Activated CD4-positive, CD25-positive, alpha-beta regulatory T cell treated with anti-CD3 and anti-CD28 coated beads, Interleukin-2, amount 50 U/mL, for 72 hours (primary cell): ENCODE measurements at places on chromosomes 3 and 15.

DNA sequence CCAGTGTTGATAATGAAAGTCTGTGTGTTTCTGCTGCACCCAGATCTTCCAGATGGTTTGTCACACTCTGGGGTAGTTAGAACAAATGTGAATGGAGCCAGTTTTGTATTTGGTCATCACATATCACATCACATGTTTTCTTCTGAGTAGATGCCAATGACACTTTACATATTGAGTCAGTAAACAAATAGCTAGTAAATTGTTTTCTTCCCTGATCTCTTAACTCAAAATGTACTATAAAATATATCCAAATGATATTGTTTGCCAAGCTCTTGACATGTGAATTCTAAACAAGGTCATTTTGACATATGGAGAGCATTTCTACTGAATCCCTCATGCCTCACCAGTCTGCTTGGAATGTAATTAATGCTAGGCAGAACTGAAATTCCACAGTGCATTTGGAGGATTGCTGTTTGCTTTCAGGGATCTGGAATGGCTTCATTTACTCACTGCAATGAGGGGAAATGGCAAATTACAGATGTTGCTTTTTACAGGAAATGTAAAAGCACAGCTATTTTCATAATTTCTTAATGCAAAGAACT lies 45.0 kb downstream of the PDHB start:
- no peak for DNase-seq

DNA sequence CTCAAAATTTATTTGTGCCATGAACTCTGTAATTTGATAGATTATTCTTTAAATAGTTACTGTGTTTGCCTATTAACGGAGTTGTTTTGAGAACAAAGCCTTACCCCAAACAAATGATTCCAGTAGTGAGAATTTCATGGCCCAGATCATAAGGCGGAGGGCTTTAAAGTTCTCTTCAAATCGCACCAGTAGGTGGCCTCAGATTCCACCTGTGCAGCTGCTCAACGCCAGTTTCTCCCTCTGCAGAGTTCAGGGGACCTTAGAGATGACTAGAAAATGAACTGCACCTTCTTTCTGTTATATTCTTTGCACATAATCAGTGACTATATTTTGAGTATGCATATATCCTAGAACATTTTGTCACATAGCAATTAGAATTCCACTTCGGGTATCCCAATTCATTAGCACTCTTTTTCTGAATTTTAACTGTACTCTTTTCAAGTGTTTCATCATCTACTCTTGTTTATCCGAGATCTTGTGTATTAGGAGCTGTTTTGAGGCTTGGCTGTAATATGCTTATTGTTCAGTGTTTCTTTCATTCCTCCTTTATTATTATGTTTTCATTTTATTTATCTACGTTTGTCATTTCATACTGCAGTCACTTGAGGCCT lies 232.6 kb upstream of the CHRM5 start:
- no peak for DNase-seq

- DNase-seq = no peak
Observed at GRCh38 chr3:94548581-94549316, 485.9 kb downstream of the NSUN3 start.

- no peak for DNase-seq
Observed at GRCh38 chr3:127209155-127209839, 16.4 kb downstream of the PRR23E start.

GRCh38 chr3:46293991-46294833 lies 52.0 kb downstream of the CCR3 start:
- DNase-seq = peak; percentile 51

GRCh38 chr3:62812631-62813030 lies 62.6 kb downstream of the CADPS start:
- DNase-seq = no peak

DNA sequence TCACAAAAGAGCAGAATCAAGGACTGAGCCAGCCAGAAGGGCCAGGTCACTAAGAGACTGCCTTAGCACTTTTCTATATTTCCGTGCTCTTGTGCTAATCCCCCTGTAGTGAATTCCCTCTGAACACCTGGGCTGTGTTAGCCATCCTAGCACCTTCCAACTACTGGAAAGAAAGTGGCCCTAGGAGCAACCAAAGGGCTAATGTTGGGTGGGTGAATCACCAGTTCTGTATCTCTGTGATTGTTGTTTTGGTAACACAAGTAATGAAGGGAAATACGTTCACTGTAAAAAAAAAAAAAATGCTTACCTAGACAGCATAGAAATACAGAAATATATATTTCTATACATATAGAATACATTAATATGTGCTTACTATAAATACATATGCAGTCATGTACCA lies 43.9 kb downstream of the PXYLP1 start:
- no peak for DNase-seq

DNA sequence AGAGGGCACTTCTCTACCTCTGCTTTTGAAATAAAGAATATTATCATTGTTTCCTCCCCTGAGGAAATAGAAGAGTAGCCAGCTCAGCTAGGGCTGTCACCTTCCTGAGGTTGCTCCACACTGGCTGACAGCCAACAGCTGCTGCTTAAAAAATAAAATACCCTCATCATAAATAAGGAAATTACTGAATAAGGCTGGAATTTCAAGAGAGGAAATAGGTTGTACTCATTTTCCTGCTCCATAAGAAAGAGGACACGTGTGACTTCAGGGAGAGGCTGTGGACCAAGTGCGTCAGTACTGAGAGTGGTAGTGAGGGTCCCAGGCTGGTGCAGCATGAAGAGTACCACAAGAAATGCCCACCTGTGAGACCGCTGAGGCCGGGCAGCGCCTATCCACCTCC lies 8.1 kb upstream of the C2CD4B start:
- no peak for DNase-seq

DNA sequence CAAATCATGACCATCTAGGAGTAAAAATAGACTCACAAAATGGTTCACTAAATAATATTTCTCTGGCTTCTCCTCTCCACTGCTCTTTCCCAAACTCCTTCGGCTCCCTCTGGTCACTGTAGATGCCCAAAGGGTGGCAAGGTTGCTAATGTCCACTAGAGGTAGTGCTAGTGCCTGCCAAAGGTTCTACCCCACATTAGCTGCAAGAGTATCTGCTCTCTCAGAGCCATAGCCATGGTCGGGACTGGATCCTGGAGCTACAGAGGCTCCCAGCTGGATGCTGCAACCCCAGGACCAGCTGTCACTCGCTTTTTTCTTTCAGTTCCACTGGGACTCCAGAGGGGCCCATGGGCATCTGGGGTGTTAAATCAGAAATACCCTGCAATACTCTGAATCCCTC lies 8.5 kb downstream of the HTR3D start:
- no peak for DNase-seq

DNA sequence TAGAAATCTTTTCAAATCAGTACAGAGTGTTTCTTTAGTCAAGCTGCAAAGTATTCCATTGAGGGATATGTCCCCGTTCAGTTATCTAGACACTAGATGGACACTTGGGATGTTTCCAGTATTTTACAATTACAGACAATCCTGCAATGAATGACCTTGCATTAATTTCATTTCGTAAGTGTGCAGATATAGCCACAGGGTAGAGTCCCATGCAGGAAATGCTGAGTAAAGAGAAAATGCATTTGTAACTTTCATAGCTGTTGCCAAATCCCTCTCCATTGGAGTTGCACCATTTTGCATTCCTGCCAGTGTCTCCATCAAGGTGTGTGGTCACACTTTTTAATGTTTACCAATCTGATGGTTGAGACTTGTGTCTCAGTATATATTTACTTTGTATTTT lies 92.5 kb downstream of the LIPC start:
- DNase-seq = no peak

DNA sequence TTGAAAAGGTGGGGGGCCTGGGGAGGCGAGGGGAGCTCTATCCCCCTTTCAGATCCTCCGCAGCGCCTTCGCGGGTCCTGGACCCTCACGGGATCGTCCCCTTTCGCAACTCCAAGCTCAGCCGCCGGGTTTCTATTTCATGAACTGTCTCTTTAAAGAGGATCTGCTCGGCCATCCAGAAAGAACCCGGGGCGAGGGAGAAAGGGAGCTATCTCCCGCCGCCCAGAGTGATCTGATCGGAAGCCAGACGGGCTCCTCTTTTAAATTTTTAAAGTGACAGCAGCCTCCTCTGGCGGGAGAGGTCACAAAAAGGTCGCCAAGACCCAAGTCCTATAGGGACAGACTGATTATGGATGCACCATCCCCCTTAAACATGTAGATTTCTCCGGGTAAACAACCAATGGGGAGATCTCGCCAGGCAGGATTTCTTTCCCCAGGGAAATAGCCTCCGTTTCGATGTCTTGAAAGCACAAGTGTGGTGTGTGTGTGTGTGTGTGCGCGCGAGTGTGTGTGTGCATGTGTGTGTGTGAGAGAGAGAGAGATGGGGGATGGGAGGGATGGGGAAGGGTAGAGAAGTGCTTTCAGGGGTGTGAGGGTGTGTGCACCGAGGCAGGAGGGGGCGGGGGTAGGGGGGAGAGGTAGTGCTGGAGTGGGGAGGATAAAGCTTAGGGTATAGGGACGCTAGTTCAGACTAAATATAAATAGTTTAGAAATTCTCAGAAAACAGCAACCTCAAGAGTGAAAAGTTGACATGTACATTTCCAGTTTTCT lies 516.1 kb downstream of the MECOM start:
- no peak for DNase-seq

DNA sequence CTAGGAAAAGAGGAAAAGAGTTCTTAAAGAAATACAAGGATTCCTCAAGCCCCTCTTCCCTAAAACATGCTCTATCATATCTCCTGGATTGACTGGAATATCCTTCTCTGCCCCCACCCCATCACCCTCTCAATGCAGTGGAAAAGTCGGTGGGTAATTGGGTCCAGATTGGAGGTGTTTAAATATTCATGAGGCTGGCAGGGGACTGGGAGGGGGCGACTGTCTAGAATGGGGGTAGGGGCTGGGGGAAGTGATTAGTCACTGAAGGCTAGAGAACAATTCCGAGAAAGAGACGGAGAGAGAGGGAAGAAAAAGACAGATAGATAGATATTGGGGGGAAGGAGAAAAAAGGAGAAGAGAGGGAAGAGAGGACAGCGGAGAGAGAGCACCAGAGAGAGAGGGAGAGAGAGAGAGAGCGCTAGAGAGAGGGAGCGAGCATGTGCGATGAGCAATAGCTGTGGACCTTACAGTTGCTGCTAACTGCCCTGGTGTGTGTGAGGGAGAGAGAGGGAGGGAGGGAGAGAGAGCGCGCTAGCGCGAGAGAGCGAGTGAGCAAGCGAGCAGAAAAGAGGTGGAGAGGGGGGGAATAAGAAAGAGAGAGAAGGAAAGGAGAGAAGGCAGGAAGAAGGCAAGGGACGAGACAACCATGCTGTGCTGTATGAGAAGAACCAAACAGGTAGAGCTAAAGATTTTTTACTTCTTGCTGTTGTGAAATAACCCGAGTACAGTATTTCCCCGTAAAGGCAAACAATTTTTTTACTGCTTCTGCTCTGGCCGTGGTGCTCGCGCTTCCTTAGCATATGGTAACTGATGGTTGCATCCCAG lies at the start of gene GAP43:
Gene GAP43 (plus strand): TSS at position 467 of the 825 bp plus-strand sequence. CDS start 180 bp downstream, at position 647.
- DNase-seq = no peak

DNA sequence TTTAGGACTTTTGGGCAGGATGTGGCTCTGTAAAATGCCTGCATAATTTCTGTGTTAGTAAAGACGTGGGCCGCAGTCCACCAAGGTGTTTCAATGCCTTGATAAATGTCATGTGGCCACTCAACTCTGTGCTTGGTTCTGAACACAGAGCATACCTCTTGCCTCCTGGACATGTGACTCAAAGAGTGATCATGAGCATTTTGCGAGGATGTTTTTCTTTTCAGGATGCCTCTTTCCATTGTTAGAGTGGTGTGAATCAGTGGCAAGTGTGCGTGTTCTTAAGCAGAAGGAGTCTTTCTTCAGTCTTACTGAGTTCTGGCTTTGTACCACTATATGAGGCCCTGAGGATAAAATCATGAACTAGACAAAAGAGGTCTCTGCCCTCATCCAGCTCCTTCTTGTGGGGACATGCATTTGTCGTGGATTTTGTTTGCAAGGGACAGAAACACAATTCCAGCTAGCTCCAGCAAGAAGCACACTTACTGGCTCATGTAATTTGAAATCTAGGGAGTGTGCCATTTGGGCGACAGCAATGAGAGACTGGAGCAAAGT lies 363.4 kb downstream of the LRTM1 start:
- DNase-seq = no peak

DNA sequence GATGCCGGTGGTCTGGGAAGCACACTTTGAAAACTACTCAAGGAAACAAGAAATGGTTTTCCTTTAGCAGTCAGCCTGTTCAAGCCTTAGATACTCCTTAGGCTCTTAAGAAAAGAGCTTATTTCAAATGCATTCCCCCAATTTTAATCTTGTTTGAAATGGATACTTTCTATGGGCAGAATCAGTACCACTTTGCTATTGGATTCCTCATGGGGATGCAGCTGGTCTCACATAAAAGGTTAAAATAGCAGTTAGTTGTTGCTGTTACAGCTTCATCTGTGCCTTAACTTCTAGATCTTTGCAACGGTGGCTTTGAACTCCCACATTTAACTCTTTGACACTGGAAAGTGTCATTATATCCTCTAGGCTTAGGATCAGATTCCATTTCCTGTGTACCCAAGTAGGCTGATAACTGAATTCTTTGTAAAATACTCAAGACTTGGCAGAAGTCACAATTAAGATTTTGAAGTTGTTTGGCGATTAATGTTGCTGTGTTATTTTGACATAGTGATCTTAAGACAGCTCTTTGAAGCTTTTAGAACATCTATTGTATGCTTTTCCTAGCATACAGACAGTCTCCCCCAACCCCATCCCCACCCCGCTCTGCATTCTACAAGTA lies 2.2 kb downstream of the THBS1 start:
- DNase-seq = no peak

- no peak for DNase-seq
Observed at GRCh38 chr3:106299300-106300098, 430.7 kb upstream of the CBLB start.

DNA sequence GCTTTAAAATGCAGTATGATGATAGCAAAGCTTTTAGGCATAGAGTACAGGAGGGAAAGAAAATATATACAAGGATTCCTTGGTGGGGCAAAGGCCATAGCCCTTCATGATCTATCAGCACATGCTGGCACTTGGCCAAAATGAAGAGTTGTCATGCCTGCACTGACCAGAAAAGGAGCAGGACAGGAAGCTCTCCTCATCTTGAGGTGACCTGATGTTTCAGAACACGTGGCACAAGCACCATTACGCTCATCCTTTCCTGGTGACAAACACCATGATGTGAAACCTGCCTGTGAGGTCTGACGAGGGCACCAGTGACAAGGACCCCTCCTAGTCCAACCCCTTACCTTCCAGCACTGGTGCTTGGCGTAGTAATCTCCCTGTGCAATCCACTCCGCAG lies 77.9 kb upstream of the DCLK3 start:
- no peak for DNase-seq

DNA sequence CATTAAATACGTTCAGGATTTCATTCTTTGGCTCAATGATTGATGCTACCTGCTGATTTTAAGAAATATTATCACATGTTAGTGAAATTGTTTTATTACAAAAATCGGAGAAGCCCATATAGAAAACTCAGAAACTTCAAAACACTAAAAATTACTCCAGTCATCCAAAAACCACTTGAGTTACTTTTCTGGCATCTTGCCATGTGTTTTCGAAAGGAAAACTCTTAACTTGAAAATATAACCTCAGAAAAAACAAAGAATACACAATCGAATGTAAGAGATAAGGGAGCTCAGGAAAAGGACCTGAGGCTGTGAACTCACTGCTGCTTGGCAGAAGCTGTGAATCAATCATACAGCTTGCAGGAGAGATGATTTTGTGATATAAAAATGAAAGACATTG lies 151.3 kb upstream of the SLITRK3 start:
- DNase-seq = no peak

GRCh38 chr15:60788692-60789103 lies 309.8 kb upstream of the ICE2 start:
- no peak for DNase-seq
